ENCODE measurements at places on chromosomes 13 and 19.

DNA sequence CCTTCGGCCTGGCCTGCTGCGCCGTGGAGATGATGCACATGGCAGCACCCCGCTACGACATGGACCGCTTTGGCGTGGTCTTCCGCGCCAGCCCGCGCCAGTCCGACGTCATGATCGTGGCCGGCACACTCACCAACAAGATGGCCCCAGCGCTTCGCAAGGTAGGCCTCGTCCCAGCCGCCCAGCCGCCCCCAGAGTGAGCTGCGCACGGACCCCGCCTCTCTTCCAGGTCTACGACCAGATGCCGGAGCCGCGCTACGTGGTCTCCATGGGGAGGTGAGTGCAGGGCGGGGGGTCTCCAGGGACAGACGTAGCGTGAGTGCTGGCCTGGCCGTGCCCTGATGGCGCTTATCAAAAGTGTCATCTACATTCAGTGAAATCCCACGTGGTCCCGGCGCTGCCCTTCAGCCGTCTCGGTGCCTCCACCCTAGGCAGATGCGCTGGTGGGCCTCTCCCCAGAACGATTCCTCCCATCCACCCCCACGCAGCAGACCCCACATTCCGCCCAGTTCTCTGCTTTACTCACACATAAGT is 7.2 kb downstream of the NDUFS7 start:
- no peak for DNase-seq

GRCh38 chr13:51879133-51879532 is 17.4 kb downstream of the CCDC70 start:
- DNase-seq = no peak

GRCh38 chr13:24682353-24682752 is 2.1 kb downstream of the ATP12A start:
- no peak for DNase-seq

DNA sequence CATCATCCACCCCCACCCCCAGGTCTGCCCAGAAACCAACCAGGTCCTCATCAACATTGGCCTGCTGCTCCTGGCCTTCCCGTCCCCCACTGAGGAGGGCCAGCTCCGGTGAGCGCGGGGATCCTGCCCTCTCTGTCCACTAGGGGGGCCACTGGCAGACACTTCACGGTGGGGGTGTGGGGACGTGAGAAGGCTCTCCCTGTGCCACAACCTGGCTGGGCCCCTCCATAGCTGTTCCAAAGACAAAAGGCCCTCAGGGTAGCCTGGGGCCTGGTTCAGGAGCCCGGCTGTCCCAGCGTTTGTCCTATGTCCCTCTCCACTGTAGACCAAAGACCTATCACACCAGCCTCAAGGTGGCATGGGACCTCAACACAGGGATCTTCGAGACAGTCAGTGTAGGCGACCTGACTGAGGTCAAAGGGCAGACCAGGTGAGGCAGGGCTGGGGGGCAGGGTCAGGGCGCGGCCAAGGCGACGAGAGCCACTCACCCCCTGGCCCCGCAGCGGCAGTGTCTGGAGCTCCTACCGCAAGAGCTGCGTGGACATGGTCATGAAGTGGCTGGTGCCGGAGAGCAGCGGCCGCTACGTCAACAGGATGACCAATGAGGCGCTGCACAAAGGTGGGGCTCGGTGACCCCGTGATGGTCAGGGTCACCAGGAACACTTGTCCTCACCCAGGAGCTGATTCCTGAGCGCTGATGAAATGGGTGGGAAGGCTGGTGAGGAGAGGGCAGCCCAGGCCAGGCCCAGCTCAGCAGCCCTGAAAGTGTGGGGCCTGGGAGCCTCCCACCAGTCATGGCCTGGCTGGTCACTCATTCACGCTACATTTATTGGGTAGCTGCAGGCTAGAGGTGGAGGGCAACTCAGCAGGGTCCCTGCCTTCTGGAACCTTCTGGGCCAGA is 7.9 kb downstream of the DCAF15 start:
- no peak for DNase-seq

DNA sequence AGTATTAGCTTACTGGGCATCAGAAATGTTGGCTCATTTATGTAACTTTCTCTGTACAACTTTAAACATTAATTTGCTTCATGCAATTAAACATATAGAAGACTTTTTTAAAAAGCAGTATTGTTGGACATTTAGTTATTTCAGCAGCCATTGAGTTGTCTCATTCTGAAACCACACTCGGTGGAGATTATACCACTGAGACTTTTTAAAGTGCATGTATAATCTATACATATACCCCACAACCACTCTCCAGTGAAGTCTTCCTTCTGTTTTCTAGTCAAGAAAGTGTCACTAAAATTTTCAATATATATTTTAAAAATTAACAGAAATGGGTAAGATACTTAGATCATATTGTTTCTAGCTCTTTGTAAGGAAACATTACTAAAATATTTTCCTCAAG is 15.5 kb downstream of the SETDB2 start:
- no peak for DNase-seq

- no peak for DNase-seq
Observed at GRCh38 chr13:104553186-104553585, 1487.0 kb upstream of the SLC10A2 start.

DNA sequence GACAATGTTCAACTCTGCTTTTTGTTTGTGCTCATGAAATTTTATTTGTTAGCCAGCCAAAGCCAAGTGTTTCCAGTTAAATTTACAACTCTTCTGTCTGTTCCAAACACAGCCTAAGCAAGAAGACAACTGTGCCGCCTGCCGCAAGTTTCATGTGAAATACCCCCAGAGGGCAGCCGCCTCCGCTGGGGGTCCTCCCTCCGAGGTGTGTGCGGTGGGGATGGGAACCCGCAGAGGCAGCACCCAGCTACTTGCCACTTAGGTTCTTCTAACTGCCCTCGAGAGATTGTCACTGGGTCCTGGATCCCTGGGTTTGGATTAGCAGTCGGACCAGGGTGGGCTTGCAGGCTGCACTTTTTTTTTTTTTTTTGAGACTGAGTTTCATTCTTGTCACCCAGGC is 28.5 kb downstream of the ATP11A start:
- DNase-seq = no peak

DNA sequence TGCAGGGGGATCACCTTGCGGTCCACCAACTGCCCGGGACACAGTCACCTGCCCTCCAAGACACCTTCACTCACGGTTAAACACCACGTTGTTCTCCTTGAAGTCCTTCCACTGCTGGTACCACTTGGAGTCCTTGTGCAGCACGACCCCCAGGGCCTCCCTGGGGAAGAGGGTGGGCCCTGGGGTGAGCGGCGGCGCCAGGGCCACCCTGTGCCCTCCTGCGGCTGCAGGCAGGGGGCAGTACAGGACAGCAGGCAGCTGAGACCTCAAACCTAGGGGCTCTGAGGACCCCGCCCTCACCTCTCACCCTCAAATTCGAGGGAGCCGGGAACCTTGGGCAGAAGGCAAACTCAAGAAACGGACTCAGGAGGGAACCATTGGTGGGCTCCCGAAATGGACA is 7.5 kb upstream of the CTXN1 start:
- no peak for DNase-seq

DNA sequence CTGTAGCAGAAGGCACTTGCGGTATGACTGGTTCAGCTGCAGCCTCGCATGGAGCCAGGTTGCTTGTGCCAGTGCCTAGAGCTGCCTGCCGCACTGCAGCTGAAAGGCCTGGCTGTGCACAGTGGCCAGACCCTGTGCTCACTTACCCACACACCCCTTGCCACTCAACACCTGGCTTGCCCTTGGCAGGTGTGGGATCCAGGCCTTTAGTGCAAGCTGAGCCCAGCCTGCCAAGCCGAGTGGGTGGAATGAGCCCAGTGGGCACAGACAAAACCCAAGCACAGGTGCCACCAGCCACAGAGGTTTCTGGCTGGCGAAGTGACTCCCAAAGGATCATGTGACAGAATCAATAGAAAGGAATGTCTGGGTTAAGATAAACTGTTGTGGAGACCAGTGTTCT is 19.5 kb downstream of the LIG4 start:
- no peak for DNase-seq

GRCh38 chr13:48901781-48902180 is 73.9 kb upstream of the FNDC3A start:
- no peak for DNase-seq

- DNase-seq = no peak
Observed at GRCh38 chr19:1471515-1472160, 7.4 kb downstream of the C19orf25 start.

- no peak for DNase-seq
Observed at GRCh38 chr19:43471091-43471490, 5.7 kb upstream of the LYPD3 start.

GRCh38 chr13:26015271-26016125 is 36.3 kb downstream of the SHISA2 start:
- no peak for DNase-seq

DNA sequence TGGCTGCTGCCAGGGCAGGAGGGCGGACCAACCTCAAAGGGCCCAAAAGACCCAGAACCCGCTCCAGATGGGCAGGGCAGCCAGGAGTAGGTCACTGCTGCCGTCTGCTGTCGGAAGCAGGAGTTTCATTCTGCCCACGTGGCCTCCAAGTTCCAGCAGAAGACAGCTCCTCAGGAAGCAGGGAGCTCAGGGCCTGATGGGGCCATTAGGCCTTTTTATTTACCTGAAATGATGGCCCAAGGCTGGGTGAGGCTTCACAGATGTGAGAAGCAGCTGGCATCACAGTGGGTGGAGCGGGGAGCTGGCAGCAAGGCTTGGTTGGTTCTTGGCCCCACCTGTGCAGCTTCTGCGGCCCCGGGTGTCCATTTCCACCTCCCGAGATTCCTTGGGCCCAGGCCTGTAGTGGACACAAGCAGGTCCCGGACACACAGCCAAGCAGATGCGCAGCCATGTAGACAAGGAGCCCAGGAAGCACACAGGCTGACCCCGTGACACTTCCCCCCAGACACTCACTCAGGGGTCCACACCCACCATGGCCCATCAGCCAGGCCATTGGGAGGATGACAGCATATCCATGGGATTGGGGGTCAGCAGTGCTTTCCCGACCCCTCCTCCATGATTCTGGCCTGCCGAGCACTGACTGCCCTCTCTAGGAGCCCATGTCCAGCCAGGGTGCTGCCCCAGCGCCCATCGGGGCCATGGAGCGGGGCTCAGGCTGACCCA is 26.4 kb downstream of the C13orf46 start:
- DNase-seq = no peak

DNA sequence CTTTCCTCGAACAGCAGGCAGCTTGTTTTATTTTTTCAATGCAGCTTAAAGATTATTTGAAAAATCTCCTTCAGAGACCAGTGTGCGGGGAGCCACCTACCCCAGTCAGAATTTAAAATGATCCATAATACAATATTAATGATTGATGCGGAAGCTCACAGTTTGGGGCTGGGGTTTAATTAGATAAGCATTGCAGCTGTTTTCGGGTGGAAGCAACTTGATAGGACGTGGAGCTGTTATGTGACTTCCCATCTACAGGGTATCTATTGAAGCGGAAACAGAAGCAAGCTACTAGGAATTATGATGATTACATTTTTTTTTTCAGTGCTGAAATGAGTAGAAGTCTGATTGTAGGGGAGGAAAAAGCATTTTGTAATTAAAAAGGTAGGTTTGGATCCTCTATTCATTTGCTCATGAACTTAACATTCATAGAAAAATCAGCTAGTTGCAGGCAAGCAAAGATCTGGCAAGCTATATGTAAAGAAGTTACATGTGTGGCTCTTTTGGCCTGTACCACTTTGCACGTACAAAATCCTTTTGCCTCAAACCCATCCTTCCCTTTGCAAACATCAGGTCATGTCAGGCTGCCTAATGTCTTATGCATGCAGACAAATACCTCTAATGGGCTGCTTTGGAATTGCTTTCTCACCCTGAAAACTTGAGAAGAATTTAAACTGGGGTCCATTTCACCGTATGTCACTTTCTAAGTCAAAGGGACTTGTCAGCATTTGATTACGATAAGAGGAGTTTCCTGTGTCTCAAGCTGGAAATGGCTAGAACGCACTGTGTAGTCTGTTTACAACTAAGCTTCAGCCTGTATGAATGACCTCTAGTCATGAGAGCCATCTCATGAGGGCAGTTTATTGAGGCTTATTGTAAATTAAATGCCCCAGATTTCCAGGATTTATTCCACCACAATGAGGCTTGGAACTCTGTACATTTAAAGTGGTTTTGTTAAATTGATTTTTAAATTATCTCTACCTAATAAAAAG is 267.1 kb upstream of the TMTC4 start:
- no peak for DNase-seq

DNA sequence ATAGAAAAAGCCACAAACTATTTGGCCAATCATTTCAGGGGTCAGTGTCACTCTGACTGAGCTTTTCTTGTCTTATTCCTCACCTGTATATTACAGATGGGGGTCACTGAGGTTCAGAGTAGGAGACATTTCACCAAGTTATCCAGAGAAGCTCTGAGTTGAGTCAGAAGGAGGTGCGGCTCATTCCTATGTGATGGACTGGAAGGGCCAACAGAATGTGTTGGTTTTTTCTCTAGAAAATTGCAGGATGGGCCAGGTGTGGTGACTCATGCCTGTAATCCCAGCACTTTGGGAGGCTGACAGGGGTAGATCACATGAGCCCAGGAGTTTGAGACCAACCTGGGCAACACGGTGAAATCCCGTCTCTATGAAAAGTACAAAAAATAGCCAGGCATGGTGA is 24.5 kb upstream of the ZNF83 start:
- no peak for DNase-seq

DNA sequence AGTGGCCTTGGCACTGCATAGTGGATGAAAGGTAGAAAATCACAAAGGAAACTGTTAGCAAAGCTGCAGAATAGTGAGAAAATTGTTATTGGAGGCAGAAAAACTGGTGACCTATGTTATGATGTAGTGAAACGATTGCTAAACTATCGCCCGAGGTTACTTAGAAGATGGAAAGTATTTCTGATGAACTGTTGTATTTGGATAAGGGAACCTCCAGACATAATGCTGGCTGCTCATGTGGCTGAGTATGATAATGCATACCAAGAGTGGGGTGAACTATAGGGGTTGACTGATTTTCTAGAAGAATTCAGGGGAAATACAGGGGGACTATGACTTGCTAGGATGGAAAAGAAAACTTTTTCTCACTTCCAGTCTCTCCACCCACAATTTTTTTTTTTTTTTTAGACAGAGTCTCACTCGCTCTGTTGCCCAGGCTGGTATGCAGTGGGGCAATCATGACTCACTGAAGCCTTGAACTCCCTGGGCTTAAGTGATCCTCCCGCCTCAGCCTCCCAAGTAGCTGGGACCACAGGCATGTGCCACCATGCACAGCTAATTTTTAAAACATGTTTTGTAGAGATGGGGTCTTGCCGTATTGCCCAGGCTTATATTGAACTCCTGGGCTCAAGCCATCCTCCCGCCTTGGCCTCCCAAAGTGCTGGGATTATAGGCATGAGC is 4.4 kb upstream of the EID2 start:
- DNase-seq = no peak

GRCh38 chr19:47483200-47483599 is 819 bp downstream of the KPTN start:
- no peak for DNase-seq

DNA sequence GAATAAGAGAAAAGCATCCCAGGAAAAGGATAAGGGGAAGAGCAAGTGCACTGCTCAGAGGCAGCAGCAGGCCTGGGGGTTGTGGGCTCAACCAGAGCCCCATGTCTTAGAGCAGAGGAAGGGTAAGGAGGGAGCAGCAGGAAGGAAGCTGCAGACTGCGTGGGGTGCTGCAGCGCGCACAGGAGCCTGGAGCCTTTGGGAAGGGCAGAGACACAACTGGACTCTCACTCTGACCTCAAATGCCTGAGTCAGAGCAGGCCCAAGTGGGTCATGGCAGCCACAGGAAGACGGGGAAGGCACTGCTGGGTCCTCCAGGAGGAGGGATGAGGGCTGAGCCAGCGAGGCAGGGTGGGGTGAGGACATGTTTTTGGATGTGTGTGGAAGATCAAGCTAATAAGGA is 31.6 kb downstream of the SIGLEC7 start:
- no peak for DNase-seq

- no peak for DNase-seq
Observed at GRCh38 chr13:41019011-41019487, at the start of gene ELF1. ELF1 (minus strand) TSS chr13:41019316; CDS start chr13:40982054, 37,262 bp downstream.
